ENCODE measurements at places on chromosomes 13 and 19.

GRCh38 chr13:102626928-102627327 is 30.1 kb downstream of the TPP2 start:
- no peak for DNase-seq

- no peak for DNase-seq
Measured at GRCh38 chr13:21069561-21070004, 8.2 kb upstream of the LATS2 start.

- DNase-seq: peak; percentile 9
Measured at GRCh38 chr19:37718304-37718703, 1.3 kb downstream of the ZNF607 start.

GRCh38 chr13:67829641-67830040 is 599.5 kb upstream of the PCDH9 start:
- DNase-seq: no peak

- DNase-seq: no peak
Measured at GRCh38 chr19:17888260-17888659, 16.5 kb downstream of the SLC5A5 start.

- no peak for DNase-seq
Measured at GRCh38 chr19:45468803-45469131, 971 bp downstream of the FOSB start.

DNA sequence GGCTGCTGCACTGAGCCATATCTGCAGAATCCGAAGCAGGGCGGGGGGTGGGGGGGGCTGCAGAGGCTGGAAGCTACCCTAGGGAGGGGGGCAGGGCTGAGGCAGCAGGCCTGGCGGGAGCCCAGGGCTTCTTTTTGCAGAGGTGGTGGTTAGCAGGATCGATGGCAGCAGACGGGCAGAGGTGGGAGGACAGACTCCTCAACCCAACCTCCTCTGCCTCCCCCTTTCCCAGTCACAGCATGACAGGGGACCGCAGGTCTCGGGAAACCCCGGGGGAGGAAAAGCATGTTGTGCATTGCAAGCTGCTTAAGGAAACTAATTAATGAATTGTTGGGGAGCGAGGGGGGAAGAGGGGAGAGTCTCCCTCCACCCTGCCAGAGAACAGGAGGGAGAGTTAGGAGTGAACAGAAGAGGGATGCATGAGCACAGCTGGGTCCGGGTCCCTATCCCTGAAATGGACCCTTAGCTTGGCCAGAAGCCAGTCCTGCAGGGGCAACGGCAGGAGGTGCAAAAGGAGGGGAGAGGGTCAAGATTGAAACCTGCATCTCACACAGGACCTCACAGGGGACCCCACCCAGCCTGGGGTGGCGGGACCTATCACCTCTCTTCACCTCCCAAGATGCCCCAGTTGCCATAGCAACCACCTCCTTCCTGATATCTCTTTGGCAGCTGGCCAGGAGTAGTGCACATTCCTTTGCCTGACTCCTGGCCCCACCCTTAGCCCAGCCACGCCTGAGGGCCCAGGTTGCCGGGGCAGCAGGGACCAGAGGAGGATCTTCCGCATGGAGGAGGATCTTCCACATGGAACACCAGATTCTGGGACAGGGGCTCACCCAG is 1.8 kb downstream of the FXYD7 start:
- DNase-seq: no peak

GRCh38 chr13:68667863-68668262 is 1437.7 kb upstream of the PCDH9 start:
- DNase-seq: no peak

DNA sequence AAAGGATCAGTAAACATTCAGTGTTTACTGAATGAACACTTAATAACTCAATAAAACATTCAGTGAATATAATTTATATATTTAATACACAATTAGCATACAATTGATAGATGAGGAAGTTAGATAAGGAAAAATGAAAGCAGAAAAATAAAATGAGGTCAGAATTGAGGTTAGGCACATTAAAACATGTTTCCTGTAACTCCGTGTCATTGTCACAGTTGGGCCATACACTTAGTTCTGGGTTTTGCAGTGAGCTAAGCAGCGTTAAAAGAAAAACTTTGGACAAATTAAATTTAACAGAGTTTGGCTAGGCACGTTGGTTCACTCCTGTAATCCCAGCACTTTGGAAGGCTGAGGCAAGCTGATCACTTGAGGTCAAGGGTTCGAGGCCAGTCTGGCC is 71.4 kb downstream of the MIPEP start:
- DNase-seq: no peak

- DNase-seq: peak; percentile 89
Measured at GRCh38 chr19:10416380-10417257, 3.7 kb upstream of the PDE4A start.

DNA sequence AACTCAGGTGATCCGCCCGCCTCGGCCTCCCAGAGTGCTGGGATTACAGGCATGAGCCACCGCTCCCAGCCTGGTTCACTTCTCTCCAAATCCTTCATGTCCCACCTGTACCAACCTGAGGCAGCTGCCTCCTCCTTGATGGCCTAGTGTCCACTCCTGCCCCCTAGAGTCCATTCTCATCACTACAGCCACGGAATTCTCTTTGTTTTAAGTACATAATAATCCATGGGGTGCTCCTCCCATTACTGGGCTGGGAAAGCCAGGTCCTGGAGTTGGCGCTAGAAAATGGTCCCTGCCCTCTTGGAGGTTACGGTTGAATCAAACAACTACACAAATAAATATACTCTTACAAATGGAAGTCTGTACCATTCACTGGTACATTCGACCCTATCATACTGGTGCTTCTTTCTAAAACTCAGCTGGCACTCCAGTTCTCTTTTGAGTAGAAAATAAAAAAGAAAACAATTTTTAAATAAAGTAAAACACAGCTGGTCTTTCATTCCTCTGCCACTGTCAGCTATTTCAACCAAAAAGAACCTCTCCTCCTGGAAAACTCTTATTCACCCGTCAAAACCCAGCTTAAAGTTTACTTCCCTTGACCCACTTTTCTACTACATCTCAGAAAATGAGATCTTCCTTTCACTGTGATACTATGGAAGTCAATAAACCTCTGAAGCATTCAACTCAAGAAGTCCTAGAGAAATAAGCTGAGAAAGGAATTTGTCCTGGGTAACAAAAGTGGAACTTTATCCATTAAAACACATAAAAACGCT is 22.4 kb upstream of the ARHGEF18 start:
- no peak for DNase-seq

GRCh38 chr19:10439588-10439987 is 19.2 kb downstream of the PDE4A start:
- DNase-seq: no peak

DNA sequence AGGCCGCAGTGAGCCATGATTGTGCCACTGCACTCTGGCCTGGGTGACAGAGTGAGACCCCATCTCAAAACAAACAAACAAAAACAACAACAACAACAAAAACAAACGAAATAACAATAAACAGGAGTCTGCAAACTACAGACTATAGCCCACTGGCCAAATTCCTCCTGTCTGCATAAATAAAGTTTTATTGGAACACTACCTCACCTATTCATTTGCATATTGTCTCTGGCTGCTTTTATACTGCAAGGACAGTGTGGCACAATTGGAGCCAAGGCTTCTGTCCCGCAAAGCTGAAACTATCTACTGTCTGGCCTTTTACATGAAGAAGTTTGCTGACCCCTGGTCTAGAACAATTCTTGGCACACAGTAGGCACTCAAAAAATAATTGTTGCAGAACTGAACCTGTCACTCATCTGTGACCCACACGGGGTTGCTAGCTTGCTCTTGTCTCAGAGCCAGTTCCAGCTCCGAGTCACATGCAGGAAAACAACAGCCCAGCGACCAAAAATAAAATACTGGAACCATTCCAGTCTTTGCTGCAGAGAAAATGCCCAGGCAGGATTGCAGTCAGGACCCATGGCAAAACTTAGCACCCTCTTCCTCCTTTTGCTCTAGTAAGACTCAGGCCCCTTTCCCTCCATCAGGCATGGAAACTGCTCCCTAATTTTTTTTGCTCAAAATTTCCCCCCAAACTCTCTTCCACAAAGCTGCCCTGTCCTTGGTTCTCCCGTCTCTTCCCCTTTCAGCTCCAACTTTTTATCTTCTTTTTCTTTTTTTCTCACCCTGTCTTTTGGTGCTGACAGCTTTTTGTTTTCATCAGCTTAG is 4.8 kb upstream of the MYH14 start:
- no peak for DNase-seq

- no peak for DNase-seq
Measured at GRCh38 chr19:4976401-4977298, 7.7 kb downstream of the KDM4B start.

DNA sequence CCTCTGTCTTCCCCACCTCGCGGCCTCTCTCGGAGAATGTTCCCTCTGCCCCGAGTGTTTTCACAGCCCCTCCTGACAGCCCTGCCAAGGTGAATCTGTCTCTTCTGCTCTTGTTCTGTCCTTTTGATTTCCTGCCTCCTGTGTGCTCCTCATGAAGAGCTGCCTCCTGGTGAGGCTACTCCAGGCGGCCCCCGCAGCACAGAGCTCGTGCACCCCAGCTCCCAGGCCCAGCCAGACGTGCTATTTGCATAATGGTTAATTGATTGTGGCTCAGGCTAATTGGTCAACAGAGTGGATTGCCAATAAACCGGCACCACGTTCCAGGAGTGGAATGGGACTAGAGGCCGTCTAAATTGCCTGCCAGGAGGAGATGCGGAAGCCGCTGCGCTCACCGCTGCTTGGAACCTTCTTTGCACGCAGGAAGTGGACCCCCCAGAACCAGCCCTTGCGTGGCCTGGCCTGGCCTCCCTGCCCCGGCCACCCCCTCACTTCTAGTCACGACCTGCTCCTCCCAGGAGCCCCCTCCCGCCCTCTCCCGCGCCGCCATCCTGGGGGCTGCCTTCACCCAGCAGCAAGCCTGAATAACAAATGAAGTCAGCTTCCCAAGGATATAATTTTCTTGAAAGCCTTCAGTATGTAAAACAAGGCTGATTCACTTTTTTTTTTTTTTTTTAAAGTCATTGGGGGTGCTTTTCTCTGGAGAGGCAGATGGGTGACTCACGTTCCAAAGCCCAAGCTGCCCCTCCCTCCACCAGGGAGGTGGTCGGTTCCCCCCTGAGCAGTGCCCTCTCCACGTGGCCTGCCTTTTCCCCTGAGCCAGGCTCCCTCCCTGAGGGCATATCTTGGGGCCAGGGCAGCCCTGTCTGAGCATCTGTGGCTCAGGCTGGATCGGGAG is 144.0 kb downstream of the KDM4B start:
- DNase-seq: peak; percentile 55

- DNase-seq: no peak
Measured at GRCh38 chr13:25218019-25218418, 45.9 kb upstream of the AMER2 start.

DNA sequence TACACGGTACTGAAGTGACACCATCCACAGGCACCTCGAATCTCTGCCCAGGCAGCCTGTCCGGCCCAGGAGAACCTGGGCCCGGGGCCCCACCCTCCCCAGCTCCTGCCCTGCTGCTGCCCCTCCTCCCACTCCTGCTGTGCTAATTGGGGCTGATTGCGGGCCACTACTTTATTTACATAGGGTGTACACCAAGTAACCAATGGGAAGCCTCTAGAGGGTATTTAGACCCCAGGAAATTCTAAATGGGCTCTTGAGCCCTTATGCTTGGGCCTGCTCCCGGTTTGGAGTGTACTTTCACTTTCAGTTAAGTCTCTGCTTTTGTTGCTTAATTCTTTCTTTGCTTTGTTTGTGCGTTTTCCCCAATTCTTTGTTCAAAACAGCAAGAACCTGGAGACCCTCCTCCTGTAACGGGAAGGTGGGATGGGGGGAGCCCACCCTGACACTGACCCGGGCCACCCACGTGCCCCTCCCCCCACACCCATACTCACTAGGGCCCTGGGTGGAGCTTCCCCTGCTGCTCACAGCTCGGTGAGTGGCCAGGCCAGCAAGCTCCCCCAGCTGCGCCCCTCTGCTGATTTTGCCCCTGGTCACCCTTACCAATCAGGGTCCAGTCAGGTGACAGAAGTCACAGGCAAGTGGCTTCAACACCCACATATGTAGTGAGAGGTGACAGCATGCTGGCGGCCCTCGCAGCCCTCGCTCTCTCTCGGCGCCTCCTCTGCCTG is 9.4 kb downstream of the SCGB2B2 start:
- DNase-seq: no peak

- DNase-seq: no peak
Measured at GRCh38 chr19:4987692-4988370, 18.9 kb downstream of the KDM4B start.

DNA sequence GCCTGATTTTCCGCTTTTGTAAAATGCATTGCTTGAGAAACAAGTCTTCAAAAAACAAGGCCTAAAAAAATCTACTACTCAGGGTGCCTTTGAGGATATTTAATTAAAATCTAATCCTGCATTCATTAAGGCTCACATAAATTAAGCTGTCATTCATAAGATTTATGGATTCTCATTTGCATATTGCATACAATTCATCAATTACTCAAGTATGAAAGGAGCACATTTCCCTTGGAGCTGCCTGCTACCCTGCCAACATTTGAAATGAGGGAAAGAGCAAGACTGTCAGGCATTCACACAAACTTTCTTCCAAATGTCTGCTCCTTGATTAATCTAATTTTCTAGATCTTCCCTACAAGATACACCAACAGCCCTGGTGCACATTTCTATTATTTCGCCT is 140.0 kb downstream of the DACH1 start:
- DNase-seq: no peak

- no peak for DNase-seq
Measured at GRCh38 chr13:93778548-93778947, 551.9 kb downstream of the GPC6 start.

GRCh38 chr19:11130824-11131455 is 24.6 kb downstream of the SPC24 start:
- peak; percentile 74 for DNase-seq
